ENCODE measurements at places on chromosomes 1 and 21. TPM values are rescaled to one million over a fixed set of nuclear protein-coding genes. Genes with fewer than 3 reads are reported as not detected.

DNA sequence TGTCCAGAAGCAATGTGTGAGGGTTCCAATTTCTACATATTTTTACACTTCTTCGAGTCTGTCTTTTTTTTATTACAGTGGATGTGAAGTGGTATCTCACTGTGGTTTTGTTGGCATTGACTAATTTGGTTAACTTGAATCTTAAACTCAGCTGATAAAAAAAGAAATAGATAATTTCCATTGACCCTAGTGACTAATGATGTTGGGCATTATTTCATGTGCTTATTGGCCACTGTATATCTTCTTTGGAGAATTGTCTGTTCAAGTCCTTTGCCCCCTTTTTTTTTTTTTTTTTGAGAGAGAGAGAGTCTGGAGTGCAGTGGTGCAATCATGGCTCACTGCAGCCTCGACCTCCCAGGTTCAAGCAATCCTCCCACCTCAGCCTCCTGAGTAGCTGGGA is 33.3 kb upstream of the NBPF3 start:
- no peak for DNase-seq

DNA sequence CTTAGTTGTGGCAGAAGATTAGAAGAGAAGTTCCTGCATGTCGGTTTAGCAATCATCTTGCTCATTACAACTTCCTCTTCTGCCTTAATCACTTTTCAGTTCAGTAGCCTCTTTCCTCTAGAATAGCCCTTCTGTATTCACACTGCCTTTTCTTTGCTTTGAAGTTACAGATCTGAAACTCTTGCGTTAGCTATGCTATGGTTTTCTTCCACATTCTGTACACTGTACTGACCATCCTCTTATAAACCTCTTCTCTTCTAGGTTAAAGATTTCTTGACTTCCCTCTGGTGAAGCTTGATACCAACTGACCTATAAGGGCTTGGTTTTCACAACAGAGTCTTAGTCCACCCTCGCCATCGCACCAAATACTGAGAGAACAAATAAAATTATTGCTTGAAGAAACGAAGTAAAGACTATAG is 35.0 kb downstream of the C21orf91 start:
- no peak for DNase-seq

GRCh38 chr1:44721485-44722361 is 9.2 kb downstream of the RNU5D-1 start:
- DNase-seq = no peak

DNA sequence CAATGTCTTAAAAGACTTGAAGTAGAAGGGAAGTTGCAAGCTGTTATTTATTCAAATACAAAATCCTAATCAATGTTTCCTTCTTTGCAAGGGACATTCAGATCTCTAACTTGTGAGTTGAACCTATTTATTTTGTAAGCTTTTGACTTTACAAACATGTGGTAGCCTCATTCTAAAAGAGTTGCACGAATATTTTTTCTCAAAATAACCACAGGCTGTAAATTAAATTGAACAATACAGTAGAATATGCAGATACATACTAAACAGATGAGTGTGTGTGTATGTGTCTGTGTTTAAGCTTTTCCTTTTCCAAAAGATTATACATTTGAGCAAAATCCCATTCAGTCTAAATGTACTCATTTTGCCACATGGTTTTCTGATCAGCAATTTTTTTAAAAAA is 4.8 kb upstream of the DYNLT5 start:
- no peak for DNase-seq

GRCh38 chr1:60255565-60255964 is 182.0 kb upstream of the C1orf87 start:
- no peak for DNase-seq

DNA sequence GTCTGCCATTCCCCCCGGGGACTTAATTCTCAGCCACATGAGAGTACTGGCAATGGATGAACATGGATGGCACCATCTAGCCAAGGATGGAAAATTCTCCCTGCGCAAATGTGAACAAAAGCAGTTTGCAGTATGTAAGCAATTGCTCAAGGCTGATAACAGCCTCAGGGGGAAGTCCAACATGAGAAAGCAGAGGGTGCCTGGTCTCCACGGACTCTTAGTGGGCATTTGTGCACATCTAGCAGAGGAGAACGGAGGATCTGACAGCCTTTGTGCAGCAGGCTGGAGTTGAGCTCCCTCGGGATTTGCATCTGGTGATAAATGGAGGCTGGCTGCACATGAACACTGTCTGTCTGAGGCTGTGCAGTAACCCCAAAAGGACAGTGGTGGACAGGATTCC is 13.9 kb upstream of the OLIG1 start:
- no peak for DNase-seq

- no peak for DNase-seq
Observed at GRCh38 chr1:64401285-64401684, 68.6 kb upstream of the CACHD1 start.

- no peak for DNase-seq
Observed at GRCh38 chr1:173996995-173997394, 25.2 kb downstream of the RC3H1 start.

DNA sequence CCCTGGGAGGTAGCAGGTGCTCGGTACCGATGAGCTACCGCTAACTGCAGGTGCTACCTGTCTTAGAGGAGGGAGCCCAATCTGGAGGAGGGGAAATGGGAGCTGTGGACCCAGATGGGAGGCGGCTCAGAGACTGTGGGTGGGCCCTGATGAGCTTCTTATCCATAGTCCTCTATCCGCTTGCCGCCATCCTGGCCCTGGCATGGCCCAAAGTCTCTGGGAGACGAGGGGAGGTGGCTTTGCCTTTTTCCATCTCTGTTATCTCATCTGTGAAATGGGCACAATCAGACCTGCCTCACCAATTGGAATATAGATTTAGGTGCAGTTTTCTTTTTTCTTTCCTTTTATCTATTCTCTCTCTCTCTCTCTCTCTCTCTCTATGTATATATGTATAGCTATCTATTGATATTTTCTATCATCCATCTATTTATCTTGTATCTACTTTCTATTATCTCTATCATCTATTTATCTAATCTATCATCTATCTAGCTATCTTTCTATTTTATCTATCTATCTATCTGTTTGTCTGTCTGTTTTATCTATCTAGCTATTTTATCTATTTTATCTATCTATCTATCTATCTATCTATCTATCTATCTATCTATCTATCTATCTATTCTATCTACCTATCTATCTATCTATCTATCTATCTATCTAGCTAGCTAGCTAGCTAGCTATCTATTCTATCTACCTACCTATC is 16.5 kb downstream of the TNFRSF1B start:
- no peak for DNase-seq

- no peak for DNase-seq
Observed at GRCh38 chr1:245052258-245052657, 102.5 kb upstream of the KIF26B start.

GRCh38 chr21:28688381-28688780 is 304.3 kb downstream of the LTN1 start:
- DNase-seq = no peak

GRCh38 chr1:203512848-203513584 is 19.1 kb downstream of the OPTC start:
- DNase-seq = no peak

DNA sequence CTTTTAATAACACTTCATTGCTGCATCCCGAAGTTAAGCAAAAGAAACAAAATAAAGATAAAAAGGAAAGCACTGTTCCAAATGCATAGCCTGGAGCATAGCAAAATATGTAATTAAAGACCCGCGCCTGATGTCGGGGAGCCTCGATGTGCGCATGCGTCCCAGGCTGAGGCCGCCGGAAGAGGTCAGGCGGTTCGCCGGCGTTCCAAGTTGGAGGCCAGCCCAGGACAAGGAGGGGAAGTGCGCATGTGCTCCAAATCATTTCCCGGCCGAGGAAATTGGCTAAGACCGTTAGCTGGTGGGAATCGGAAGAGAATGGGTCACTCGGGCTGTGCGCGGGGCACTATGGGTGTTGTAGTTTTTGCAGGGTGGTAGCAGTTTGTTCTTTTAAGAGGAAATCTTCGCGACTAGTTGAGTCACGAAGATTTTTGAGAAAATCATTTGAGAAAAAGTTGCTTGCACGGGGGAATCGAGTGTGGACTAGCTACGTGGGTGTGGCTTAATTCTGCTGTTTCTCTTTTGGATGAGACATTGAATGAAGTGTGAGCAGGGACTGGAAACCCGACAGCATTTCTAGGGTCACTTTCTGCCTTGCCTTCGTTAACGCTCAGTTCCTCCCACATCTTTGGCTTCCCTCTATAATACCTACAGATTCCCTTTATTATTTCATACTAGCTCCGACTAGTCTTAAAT is 31.0 kb upstream of the CD1D start:
- DNase-seq = peak; percentile 98

DNA sequence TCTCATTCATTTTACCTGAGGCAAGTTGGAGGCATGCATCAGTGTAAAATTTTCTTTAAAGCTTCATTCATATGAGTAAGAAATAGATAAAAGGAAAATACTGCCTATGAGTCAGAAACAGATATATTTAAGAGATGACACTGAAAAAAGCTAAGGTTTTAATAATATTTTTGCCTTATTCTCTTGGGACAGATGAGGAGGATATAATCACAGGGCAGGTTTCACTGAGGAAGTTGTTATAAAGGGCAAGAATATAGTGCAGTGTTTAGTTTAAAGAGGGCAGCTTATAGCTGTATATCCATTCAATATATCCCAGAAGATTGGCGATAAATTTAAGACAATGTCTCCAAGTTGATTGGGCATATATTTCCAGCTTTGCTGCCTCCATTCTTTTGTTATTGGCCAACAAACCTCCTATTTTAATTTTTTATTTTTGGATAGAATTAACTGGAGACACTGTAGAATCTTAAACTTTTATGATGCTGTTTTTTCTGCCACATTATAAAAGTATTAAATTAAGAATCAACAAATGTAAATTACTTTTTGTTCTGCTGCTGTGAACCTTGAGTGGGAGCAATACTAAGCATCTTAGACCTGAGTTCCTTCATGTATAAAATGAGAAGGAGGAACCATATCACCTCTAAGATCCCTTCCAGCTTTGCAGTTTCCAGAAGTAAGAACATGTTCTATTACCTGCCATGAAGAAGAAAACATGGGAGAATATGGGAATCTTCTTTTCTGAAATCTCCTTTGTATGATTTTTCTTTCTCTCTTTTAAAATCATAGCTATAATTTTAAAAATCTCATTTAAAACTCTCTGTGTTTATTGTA is 171.6 kb downstream of the S1PR1 start:
- DNase-seq = no peak

DNA sequence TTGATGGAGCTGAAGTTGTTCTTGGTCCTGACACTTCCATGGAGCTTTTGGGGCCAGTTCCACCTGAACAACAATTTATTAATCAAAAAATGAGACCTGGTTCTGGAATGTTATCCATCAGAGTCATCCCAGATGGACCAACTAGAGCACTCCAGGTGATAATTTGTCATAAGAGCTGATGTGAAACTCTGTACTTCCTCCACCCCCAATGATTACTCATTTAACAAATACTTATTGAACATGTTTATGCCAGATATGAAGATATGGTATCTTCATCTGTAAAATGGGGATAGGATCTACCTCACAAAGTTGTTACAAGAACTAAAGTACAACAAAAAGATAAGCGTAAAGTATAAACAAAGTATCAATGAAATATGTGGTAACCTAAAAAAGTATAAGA is 153.2 kb downstream of the VPS13D start:
- no peak for DNase-seq

DNA sequence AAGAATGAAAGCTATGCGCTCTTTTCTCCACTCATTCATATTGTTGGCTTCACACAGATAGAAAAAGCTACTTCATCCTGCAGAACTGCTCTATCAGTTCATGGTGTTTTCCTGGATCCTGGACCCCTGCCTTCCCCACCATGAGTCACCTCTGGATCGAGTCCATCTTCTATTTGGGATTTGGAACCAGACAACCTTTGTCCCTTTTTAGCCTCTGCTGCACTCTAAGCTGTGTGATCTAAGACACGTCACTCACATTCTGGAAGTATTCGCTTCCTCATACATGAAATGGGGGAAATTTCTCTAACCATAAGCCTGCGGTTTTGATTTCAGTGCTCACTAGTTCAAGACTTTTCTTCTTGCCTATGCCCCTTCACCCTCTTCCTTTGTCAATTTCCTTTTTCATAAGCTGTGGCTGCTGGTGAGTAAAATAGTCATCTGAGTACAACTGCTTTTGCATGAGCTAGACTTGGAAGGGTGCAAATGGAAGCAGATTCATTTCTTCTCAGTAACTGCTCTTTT is 14.1 kb upstream of the DEGS1 start:
- no peak for DNase-seq

DNA sequence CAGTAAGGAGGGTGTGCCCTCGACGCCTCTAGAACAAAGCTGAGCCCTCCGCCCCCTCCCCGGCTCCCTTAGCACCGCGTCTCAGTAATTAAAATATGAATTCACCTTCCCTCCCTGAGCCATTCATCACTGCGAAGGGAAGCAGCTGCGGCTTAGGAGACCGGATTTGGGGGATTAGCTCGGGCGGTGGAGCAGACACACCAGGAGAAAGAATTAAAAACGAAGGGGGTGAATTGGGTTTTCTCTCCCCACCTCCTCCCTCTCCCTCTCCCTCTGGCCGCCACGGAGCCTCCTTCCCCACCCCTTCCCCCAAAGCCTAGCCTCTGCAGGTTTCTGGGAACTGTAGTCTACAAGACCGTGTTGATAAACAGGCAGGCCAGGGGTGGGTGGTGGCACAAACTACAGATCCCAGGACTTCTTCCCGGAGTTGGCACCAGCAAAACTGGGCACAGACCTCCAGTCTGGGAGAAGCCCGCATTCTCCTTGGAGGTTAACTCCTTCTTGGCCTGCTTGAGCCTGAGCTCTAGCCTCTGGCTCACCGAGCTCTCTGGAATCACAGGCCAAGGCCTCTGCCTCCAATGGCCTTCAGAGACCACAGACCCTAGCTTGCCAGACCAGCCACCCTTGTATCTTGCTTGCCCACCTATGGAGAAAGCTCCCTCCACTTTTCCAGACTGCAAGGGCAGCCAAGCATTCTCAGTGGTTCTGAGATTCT is 10.8 kb downstream of the BLACAT1 start:
- DNase-seq = peak; percentile 20

DNA sequence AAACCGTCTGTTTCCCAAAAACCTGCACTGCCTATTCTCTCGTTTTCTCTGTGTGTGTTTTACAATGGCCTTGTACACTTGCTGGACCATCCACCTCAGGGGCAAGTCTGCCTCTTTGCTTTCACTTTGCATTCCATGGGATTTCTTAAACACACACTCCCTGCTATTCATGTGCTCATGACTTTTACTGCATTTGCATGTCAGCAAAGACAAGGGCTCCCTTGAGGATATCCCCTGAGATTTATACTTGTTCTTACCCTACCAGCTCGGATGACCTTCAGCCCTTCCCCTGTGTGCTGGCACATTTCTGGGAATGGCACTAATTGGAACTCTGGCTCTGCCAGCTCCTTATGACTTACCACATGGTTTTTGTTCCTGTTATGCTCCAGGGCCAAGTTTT is 386.9 kb downstream of the AMY1C start:
- DNase-seq = no peak

Gene AQP10
- 1.2 TPM for polyA plus RNA-seq

Gene SH2D1B
- polyA plus RNA-seq = not detected

Gene C2CD4D
- not detected for polyA plus RNA-seq

Gene NBL1
- polyA plus RNA-seq = 31.2 TPM

Gene LRRC53
- 0.04 TPM for polyA plus RNA-seq

Gene SHCBP1L
- polyA plus RNA-seq = not detected

Gene SEMA6C
- polyA plus RNA-seq = 16.4 TPM

Gene PTPRU
- polyA plus RNA-seq = 13.8 TPM

Gene ROR1
- polyA plus RNA-seq = 4.1 TPM

Gene FAM72C
- 0.08 TPM for polyA plus RNA-seq

Gene CASQ2
- 444 TPM for polyA plus RNA-seq

Gene LGR6
- 1.3 TPM for polyA plus RNA-seq

Data from heart left ventricle (tissue), 16 donors.